Fibroblast of skin of scalp (primary cell): ENCODE measurements at places on chromosomes 2 and 18.

DNA sequence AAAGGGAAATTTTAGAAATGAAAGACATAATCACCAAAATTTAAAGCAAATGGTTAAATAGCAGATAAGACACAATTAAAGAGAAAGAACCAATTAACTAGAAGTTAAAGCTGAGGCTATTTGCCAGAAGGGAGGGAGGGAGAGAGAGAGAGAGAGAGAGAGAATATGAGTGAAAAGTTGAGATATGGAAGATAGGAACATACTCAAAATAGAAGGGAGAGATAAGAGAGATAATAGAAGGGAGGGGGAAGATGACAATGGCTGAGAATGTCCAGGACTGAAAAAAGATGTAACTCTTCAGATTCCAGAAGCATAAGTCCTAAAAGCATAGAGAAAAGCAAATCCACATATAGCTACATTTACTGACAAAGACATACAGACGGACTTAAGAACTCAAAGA lies 17.1 kb upstream of the AAK1 start:
- no peak for DNase-seq

DNA sequence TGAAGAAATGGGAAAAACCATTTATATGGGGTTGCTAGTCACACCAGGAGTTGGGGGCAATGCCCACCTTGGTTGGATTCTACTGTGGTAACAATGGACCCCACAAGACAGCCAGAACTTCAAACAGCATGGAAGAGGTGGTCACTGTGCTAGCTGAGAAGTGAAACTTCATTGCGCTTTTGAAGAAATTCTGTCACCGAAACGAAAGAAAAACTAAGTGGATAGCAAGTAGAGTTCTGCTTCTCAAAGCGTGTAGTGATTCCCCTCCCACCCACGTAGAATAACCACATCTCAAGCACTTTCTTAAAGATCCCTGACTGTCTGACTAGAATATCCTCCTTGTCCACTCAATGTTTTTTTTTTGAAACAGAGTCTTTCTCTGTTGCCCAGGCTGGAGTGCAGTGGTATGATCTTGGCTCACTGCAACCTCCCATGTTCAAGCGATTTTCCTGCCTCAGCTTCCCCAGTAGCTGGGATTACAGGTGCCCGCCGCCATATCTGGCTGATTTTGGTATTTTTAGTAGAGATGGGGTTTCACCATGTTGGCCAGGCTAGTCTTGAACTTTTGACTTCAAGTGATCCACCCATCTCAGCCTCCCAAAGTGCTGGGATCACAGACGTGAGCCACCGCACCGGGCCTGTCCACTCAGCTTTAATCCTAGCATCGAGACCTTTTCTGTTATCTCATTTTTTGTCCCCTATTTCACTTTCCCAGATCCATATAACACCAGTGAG lies 30.1 kb upstream of the CCL20 start:
- no peak for DNase-seq

DNA sequence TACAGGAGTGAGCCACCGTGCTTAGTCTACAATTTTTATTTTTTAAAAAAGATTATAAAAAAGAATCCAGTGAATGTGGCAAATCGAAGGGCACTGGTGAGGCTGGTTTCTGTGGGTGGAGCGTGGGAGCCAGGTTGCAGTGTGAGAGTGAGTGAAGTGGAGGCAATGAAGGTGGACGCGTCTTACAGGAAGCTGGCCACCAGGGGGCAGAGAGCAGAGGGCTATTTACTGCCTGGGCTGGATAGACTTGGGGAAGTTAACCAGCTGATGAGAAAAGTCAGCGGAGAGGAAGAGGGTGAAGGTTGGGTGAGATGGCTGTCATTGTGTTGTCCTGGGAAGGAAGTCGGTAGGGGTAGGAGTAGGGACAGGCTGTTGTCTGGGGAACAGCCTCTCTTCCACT lies 6.8 kb downstream of the SCTR start:
- peak; percentile 31 for DNase-seq

DNA sequence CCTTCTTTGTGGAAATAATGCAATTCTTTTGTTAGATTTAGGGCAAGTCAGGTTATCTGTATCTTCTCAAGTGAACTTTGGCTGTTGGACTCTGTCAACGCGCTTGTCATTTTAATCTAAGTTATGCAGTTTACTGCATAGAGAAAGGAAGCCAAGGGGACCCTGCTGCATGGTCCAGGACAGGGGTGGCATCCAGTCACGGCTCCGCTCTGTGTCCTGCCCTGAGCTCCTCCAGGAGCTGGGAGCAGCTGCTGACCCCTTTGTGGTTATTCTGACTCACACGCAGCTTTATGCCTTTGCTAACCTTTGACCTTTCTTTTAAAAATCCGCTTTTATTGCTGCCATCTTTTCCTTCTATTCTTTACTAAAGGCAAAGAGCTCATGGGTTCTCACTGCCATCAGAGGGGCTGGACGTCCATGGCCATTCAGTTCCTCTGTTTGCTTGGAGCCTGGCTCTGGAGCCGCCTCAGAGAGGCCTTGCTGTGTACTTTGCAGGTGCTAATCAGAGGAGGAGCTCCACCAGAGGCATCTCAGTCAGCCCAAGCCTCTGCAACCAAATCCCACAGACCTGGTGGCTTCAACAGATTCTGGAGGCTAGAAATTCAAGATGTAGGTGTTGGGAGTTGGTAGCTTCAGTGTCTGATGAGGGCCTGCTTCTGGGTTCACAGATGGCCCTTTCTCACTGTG lies 39.3 kb downstream of the SNTG2 start:
- DNase-seq: no peak

DNA sequence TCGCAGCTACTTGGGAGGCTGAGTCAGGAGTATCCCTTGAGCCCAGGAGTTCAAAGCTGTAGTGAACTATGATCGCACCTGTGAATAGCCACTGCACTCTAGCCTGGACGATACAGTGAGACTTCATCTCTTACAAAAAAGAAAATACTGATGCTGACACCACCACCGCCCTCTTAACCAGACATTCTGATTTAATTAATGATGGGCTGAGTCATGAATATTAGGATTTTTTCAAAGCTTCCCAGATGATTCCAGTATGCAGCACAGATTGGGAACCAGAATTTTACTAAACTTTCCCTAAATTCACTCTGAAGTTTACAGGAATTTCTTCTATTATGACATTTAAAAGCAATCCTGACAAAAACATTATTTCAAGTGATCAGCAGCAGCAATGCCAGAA lies 130.1 kb downstream of the ERBB4 start:
- DNase-seq: no peak
